ENCODE measurements at places on chromosomes 7 and 10.

DNA sequence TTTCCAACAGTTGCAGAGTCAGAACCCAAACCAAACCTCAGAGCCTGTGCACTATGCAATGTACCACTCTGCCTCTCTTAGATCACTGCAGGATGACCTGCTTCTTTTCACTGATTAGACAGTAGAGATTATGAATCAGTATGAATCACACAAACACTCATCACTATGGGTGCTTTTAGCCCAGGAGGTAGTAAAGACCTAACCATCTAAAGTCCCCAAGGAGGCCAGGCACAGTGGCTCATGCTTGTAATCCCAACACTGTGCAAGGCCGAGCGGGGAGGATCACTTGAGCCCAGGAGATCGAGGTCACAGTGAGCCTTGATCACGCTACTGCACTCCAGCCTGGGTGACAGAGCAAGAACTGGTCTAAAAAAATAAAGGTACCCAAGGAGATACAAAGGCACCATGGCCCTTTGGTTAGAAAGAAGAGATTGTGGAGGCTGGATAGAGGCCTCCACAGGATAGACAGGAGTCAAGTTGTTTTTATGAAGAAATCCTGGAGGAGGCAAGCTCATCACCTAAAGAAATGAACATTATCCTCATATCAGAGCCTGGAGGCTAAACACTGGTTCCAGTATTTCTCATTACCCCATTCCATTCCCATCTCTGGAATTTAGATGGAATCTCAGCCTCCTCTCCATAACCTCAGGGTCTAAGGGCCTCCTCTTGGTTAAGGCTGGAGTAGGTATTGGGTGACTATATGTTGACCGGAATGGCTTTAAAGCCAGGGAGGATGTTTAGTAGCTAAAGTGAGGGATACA lies 12.9 kb downstream of the SEC31B start:
- no peak for DNase-seq

DNA sequence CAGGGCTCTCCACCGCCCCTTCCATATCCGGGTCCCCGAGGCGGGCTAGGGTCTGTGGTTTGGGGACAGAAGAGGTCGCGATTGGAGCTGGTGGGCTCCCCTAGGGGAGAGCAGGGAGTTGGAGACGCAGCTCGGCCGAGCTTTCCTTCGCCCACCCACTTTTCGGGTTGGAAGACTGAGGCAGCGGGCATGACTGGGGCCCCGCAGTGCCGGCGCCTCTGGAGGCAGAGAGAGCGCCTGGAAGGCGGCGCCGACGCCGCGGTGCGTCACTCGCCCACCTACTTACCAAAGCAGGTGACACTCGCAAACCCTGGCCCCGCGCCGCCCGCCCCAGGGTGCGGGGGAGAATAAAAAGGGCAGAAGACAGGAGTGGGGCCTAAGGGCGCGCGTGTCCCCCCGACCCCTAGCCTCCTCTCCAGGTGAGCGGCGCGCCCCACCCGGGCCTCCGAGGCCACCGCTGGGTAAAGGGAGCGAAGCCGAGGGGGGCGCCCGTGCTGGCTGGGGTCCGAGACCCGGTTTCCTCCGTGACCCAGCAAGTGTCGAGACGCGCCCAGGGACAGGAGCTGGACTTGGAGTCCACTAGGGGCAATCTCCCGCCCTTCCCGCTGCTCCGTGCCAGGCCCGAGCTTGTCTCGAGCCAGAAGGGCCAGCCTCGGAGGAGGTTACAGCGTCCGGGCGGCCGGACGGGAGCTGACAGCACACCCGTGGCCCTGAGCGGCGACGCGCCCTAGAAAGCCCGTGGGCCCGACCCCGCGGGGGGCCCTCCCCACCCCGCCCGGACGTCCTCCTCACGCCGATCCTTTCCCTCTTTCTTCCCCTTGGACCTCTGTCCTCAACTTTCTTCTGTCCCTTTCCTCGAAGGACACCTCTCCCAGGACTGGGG lies 34.4 kb upstream of the GRID1 start:
- DNase-seq = no peak

- DNase-seq = no peak
These were observed 291.8 kb downstream of the CRPPA start for GRCh38 chr7:16129431-16130110.

DNA sequence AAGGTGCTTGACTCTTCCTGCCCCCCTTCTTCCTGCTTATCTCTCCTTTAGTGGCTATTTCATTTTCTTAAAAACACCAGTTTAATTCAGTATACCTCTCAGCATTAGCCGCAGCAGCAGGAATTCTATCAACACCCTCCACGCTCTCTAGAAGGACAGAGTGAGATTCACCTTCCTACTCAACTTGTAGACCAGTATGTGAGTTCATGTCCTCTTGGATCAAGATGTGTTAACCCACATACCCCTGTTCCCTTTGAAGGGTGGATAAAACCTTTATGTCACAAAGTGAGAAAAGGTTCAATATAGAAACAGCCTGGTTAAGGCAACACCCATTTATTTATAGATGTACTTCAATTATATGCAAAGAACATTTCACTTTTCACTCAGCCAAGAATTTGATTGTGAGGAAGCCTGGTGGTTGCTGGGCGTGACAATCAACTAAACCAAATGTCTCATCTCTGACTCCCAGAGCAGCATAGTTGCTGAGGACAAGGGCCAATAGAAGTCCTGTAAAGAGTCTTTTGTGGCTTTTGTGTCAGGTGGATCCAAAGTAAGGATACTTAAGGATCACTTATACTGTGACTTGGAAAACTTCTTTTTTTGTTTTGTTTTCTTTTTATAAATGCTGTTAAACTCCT lies 617.1 kb downstream of the SORCS3 start:
- DNase-seq = no peak

DNA sequence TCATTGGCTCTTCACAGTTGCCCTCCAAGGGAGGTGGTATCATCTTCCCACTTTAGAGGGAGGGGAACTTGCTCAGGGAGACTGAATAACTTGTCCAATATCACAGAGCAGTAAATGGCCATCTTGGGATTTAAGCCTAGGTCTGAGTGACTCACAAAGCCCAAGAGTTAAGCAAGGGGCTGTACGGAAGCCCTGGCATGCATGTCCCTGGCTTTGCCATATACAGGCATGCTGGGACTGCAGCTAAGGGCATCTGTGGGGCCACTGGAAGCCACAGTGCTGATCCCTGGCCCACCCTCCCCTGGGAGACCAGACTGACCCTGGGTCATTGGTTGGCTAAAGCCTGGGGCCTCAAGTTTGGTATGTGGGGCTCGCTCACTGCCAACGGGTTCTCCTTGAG lies 3.1 kb downstream of the VSIR start:
- no peak for DNase-seq

- no peak for DNase-seq
These were observed 20.0 kb downstream of the UNC5B start for GRCh38 chr10:71232089-71232998.

- no peak for DNase-seq
These were observed 137.0 kb downstream of the PTPRN2 start for GRCh38 chr7:158450476-158451124.

Measured in GM18507 (cell line).